Activated CD4-positive, alpha-beta T cell treated with anti-CD3 and anti-CD28 coated beads, Interleukin-2, Interleukin-6, amounts not matched to agents 100 ng/mL and 50 ng/mL, durations not matched to agents 16 hours and 8 hours (primary cell): ENCODE measurements at places on chromosomes 5 and 9.

DNA sequence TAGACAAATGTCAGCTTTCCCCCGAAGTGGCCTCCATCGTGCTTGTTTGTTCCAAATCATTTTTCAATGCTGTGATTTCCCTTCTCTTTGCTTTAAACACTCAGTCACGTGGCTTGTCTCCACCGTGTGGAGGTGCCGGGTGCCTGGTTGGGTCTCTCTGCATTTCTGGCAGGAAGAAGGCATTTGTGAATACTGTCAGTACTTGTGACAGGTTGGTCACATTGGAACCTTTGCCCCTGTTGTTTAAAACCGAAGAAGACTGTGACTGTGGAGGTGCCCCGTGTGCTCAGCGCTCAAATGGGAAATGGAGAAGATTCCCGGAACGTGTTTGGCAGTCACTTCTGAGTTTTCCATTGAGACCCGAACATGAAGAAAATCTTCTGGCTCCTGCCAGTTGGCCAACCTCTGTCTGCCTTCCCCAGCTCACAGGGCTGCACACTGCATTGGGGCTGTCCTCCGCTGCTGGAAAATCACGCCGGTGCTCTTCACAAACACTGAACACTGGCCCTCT is 74.6 kb downstream of the LMNB1 start:
- no peak for DNase-seq

- DNase-seq = no peak
Observed at GRCh38 chr9:99818500-99818899, 3.2 kb upstream of the NR4A3 start.

DNA sequence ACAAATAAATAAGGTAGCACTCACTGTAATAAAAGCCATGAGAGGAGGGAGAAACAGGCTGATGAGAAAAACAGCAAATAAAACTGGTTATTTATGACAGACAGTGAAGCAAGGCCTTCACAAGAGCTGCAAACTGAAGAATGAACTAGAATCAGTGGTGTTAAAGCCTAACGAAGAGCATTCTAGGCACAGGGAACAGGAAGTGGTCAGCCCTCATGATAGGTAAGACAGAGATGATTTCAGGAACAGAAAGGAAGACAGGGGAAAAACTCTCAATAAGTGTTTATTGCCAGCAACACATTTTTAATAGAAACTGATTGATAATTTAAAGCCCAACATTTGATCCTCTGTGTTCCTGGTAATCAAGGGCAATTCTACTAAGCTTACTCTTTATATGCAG is 124.5 kb downstream of the EDIL3 start:
- DNase-seq = no peak

GRCh38 chr9:121133104-121133816 is 58.5 kb downstream of the CNTRL start:
- peak; percentile 61 for DNase-seq

DNA sequence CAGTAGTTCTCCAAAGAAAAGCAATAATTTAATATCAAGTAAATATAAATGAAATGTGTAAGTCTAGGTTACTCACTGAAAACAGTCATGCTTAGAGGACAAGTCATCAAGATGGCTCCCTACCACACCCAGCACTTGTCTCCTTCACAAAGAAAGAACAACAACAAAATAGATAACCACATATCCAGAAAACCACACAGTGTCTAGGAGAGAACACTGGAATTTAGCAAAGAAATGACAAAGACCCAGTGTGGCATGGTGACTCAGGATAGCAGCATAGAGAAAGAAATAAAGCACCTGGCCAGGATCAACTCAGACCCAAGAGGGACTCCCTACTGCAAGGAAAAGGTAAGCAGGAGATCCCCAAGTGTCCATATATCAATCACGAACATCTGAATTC is 356.2 kb downstream of the TMEM161B start:
- no peak for DNase-seq

DNA sequence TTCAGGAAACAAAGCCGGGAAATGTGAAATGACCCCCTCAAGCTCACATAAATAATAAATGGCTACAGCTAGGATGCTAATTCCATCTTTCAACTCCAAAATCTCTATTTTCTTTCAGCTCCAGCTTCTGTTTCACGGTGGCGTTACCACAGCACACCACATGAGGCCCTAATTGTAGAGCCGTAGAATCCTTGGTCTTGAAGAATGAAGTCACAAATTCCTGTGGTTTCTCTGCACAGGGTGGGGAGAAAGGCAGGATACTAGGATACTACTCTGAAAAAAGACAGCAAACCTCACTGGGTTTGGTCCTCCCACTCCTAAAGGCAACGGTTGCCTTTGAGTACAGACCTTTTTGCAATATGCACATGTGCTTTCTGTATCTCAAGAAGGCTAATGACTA is 13.9 kb upstream of the RARS1 start:
- no peak for DNase-seq
